Nucleus accumbens (tissue), 56 donors: ENCODE measurements at places on chromosomes 3 and 15.

- no peak for DNase-seq
Observed at GRCh38 chr3:11199902-11200845, 45.9 kb downstream of the HRH1 start.

GRCh38 chr15:88785217-88785616 is 18.0 kb upstream of the ACAN start:
- no peak for DNase-seq

DNA sequence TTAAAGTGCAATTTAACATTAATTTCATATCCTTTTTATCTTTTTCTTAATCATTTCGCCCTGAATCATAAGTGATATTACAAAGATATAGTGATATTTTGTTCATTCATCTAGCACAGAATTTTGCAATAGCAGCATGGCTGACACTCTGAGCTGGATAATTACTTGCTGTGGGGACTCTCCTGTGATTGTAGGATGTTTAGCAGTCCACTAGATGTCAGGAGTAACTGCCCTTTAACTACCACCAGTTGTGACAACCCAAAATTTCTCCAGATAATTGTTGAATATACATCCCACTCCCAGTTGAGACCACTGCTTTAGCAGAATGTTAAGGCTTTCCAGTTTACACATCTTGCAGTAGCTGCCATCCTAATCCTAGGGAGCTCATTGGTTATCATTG is 196.8 kb upstream of the MBNL1 start:
- DNase-seq = no peak

DNA sequence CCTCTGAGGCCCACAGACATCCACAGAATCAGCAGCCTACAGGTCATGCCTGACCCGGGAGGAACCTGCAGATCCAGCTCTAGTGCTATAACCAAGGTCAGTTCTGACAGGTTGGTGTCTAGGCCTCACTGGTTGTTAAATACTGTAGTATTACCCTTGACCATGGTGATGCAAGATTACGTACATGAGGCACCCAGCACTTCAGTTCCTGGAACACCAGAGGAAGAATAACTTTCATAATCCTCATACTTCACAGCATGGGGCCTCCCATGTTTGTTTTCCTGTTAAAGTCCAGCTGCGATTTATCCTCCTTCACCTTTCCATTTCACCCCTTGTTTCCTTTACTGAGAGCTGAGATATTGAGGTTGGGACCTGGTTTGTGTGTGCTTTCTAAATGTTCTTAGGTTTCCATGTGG is 34.4 kb upstream of the GLCE start:
- DNase-seq = no peak

DNA sequence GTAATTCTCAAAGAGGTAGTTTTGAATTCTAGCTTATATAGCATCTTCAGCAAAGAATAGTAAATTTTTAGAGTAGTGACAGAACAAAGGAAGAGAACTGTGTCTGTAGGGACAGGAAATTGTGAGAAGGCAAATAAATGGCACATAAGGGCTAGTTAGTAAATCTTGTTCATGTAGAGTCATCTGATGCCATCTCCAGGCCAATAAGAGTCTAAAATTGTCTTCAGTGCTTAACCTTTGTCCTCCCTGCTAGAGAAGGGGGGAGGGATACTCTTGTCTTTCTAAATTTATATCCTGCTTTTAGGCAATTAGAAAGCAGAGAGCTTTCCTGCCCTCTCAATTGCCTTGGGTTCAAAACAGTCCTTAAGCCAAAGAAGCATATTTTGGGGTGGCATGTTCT is 87.0 kb upstream of the DNAJC19 start:
- no peak for DNase-seq

GRCh38 chr3:32619395-32619794 is 48.7 kb upstream of the DYNC1LI1 start:
- no peak for DNase-seq

DNA sequence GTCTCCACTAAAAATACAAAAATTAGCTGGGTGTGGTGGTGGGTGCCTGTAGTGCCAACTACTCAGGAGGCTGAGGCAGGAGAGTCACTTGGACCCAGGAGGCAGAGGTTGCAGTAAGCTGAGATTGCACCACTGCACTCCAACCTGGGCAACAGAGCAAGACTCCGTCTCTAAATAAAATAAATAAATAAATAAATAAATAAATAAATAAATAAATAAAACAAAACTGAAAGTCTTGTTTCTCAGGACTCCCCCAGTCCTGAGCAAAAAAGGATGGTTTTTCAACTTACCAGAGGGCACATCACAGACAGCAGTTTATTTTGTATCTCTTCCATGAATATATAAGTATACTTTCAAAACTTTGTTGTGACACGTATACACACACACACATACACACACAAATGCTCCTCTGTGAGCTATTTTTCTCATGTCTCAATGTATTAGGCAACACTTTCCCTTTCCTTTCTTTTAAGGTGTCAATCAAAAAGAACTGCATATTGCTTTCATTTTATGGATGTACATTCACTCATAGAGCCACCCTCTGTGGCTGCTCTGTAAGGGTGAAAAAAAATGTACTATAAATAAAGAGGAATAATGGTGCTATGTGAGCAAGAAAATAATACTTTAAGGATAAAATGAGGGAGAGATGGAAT is 54.8 kb upstream of the MITF start:
- no peak for DNase-seq
